ENCODE measurements at places on chromosomes 12 and 14.
A peak's percentile ranks its signal among the peaks of the same experiment; 100 is the strongest.

DNA sequence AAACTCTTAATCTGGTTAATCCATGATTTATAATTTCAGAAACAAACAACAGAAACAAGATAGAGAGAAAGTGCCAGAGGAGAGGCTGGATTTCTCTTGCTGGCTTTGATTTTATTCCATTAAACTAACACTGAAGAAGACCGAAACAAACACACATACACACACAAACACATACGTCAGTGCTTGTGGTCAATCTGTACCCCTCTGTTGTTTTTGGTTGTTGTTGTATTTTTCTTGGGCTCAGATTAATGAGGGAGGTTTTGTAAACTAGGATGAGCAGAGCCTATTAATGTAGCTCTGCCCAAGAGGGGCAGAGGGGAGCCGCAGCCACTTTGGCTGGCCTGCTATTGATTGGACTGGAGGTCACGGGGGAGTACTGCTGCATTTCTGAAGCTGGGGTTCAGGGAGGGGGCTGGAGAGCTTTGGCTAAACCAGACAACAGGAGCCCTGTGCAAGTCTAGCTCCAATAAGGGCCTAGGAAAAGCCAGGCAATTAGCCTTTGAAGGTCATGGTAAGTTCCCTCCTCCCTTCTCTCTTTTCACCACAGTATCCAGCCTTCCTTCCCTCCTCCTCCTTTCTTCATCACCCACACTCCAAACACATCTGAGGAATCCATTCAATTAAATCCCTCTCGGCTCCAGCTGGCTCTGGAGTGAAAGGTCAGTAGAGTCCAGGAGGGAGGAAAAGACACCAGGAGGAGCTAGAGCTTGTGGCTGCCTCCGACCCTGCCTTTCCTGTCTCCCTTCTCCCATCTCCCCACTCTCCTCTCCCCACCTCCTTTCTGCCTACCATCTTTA lies 344.1 kb upstream of the LMO3 start:
- no peak for DNase-seq

DNA sequence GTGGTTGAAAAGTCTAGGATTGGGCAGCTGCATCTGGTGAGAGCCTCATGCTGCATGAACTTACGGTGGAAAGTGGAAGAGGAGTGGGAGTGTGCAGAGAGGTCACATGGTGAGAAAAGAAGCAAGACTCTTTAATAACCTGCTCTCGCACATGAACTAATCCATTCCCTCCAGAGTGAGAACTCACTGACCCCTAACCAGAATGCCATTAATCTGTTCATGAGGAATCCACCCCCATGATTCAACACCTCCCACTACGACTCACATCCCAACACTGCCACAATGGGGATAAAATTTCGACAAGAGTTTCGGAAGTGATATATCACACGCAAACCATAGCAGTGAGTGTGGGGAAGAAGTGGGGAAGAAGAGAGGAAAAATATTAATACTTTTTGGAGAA lies 377.4 kb downstream of the NAV3 start:
- no peak for DNase-seq

- no peak for DNase-seq
Observed at GRCh38 chr14:99573000-99573330, 31.0 kb downstream of the CCDC85C start.

GRCh38 chr14:45112896-45113781 lies 21.1 kb downstream of the FKBP3 start:
- DNase-seq, result no peak

DNA sequence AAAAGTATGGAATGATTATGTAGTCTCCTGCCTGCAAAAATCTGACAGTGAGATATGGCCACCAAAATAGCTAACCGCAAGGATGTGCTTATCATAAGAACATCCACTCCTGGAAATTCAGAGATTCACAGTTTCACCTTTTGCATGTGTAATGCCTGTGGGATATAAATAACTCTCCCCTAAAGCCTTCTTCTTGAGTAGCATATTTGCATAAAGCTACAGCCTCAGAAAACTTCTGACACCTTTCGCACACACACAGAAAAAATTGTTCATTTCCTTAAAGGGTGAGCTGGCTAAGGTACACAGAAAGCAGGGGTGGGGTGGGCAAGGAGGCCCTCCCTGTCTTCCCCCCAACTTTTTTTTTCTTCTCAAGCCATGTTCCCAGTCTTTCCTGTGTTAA lies 3.1 kb upstream of the IGF1 start:
- DNase-seq, result no peak

- DNase-seq, result peak; percentile 30
Observed at GRCh38 chr14:73749706-73750530, 35.7 kb upstream of the PNMA1 start.

GRCh38 chr12:124764870-124765580 lies 98.6 kb downstream of the SCARB1 start:
- DNase-seq, result peak; percentile 89

- DNase-seq, result peak; percentile 84
Observed at GRCh38 chr14:28754209-28754985, 12.2 kb upstream of the FOXG1 start.
